ENCODE measurements at places on chromosomes 16 and 17.

DNA sequence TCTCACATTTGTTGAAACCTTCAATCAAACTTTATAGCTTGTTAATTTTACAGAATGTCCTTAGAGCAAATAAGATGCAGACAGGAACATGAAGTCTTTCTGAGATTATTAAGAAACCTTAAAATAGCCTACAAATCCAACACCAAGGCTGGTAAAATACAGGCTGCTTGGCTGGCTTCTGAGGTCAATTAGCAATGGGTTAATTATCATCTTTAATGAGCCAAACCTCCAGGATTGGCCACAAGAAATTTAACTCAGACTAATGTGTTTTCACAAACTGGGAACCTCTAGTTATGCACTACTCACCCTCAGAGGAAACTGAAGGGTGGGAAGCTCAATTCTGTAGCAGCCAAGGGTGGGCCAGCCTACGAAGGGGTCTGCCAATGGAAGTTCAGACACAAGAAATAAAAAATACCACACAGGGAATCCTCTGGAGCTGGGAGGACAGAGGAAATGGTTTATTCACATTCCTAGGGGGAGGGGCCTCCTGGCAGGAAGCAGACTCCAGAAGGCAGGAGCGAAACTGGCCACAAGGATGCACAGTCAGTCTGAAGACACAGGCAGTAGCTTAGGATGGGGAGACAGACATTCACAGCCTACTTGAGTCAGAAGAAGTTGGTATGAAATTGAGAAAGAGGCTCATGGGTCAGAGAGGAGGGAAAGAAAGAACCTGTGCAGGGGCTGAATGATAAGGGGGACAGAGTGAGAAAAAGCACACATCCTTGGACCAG is 36.1 kb downstream of the HIC1 start:
- DNase-seq: no peak

DNA sequence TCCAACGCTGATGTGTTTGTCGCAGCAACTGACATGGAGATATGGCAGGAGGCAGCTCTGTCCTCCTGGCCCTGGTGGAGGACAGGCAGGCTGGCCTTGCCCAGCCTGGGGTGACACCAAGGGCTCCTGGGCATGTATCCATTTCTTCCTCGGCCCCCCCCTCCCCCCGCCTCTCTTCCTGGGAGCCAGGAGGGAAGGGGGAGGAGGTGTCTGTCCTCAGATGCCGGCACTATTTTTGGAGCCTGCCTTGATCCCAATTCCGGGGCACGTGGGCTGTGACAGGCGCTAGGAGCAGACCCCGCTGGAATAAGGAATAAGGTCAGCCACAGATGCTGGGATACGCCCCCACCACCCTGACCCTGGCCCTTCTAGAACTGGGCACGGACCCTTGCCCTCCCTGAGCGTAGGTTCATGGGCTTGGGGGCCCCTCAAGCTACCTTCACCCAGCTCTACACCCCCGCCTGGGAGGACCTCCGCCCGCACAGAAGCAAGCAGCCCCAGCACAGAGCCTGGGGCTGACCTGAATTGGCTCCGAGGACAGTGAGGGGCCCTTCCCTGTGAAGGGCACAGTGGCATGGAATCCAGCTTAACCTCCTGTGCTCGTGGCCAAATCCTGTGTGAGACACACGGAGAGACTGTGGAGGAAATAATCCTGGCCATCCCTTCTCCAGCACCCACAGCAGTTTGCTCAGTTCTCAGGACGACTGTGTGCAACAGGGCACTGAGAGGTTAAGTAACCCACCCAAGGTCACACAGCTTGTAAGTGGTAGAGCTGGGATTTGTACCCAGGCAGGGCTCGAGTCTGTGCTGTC is 24.1 kb downstream of the SEC14L5 start:
- no peak for DNase-seq

- no peak for DNase-seq
Measured at GRCh38 chr17:49820773-49821172, 27.1 kb downstream of the TAC4 start.

- DNase-seq: no peak
Measured at GRCh38 chr17:3575511-3575910, 17.9 kb upstream of the TRPV3 start.

DNA sequence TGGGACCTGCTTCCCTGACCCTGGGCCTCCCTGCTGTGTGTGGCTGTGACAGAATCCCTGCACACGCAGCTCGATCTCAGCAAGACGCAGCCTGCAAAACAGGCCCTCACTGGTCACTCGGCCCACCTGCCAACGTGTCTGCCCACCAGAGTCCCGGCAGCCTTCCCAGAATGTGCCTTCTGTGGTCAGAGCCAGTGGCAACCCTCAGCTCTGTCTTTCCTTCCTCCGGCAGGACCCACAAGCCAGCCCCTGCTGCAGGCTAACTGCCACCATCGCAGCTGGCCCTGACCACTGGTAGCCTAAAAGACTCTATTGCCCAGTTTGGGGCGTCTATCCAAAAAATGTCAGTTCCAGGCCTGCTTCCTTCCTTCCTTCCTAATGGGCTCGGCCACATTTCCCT is 83.2 kb downstream of the LITAF start:
- DNase-seq: no peak

DNA sequence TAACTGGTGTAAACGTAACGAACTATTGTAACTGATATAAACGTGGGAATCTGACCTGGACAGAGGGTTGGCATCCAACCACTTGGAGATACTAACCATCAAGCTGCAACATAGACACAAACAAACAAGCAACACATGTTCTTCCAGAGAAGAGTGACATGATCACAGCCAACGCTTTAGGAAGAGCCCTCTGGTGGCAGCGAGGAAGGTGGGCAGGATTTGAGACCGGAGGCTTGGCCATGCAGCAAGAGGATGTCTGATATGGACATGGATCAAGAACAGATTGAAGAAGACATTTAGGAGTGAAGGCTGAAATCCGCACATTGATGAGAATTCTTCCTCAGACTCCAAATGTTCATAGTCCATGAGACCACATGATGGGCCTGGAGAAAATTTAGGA is 40.3 kb upstream of the TNRC6A start:
- DNase-seq: peak; percentile 39

DNA sequence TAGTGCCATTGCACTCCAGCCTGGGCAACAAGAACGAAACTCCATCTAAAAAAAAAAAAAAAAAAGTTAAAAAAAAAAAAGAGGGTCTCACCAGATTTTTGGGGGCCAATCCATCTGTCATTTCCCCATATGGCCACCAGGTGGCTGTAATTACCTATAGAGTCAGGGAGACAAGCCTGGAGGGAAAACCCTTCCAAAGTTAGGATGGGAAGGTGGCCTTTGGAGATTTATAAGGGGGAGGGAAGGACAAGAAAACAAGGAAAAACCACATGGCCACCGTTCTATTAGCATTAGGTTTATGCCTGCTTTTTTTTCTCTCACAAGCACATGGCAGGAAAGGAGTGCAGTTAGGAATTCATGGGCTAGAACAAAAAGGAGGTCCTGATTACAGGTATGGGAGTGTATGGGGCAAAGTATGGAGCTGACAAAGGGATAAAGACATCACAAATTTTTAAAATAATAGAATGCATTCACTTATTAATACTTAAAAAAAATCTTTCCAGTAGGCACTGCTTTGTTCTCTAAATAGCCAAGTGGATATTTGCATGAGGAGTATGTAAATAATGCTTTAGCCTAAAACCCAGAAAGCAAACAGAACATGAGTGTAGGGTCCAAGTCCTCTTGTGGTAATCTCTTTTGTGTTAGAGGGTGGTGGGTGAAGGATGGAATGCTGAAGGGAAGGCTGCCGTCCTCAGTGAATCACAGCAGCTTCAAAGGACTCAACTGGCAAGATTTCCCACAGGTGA is 5.1 kb downstream of the CYB5D1 start:
- DNase-seq: peak; percentile 64

DNA sequence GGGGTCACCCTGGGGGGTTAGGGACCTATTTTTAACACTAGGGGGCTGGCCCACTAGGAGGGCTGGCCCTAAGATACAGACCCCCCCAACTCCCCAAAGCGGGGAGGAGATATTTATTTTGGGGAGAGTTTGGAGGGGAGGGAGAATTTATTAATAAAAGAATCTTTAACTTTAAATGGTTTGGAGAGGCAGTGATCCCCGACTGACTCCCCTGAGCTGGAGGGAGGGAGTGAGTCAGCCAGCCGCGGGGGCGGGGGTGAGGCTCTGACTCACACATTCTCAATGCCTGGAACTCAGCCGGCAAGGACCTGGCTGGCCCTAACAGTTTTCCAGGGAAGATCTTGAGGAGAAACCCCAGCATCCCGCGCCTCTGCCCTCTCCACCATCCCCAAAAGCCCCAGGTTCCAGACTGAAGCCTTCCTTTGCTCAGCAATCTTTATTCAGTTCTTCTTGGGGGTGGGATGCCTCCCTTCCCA is 1.5 kb downstream of the HCFC1R1 start:
- DNase-seq: peak; percentile 82

DNA sequence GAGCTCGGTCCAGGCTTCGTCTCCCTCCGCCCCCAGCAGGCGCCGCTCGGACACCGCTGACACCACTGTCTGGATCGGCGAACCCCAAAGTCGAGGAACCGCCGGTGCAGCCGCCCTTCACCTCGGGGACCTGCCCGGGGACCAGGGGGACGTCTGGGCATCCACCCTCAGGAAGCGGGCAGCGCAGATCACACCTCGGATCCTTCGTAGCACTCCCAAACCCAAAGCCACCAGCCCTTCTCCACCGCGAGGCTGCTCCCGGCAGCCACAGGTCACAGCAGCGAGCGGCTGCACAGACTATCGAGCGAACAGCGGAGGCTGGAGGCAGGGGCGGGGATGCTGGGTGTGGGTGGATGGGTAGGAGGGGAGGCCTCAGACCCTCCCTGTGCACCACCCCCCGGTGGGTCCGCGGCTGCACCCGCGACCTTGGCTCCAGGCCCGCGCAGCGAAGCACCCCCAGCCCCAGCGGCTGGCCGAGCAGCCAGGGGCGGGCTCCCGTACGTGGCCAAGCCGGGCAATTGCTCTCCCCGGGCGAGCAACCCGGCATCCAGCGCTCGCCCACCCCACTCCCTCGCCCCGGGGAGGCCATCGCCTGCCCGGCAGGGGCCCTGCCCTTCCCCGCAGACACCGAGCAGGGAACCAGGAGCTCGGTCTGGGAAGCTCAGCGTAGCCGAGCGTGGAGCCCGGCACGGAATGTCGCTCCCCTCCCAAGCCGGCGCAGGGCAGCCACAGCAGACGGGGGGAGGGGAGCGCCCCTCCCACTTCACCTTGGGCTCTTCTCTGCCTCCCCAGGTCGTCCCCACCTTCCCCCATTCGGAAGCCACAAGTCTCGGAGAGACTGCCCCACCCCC is 1.0 kb downstream of the SDK2 start:
- peak; percentile 36 for DNase-seq

DNA sequence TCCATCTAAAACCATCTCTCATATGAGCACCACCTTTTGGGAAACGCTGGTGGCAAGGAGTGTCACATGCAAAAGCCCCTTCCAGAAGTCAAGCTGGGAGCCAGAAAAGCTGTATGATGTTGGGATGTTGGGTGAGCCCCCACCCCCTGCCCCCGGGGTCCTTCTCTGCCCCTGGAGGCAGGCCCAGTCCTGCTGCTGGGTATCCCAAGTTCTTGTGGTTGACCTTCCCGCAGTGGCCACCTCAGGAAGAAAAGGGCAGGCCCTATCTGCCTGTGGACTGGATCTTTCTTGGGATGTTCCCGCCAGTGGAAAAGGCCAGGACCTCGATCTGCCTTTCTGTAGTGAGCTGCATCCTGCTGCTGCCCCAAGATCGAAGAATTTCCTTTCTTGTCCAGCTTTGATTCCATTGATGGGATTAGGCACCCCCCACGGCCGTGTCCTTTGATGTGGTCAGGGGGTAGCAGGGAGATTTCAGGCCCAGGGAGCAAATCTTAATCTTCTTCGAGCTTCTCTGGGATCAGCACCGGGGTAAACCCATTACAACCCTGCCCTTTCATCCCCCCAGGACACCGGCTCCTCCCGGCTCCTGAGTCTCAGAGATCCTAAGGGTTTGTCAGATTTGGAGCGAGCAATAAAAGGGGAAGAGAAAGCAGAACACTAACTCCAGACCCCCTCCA is 165.6 kb downstream of the RAB11FIP4 start:
- DNase-seq: no peak

- DNase-seq: peak; percentile 52
Measured at GRCh38 chr17:75514919-75515495, 330 bp downstream of the CASKIN2 start.

DNA sequence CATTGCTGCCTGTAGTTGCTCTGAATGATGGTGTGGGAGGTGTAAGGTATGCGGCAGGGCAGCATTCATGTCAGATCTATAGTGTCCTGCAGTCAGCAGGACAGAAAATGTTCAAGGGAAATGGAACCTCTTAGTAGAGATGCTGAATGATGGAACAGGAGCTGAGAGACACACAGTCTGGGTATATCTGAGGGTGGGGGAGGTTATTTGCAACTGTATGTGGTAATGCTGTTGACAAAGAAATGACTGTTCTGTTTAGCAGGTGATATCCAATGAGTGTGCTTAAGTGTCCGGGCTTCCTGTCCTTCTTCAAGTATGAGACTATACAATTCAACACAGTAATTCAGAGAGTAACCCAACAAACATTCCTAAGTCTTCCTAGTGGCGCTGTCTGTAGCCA is 46.6 kb downstream of the STH start:
- DNase-seq: no peak

DNA sequence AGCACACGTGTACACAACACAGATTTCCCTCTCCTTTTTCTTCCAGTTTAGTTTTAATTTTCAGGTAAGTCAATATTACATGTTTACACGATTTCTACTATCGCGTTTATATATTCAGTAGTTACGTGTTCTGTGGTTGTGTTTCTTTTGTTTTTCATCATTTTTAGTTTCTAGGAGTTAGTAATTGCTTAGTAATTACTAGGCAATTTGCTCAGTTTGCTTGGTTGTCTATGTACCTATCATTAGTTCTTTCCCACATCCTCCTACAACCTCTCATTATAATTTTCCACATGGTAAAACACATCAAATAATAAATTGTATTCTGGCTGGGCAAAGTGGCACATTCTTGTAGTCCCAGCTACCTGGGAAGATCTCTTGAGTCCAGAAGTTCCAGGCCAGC is 24.6 kb upstream of the GUCY2D start:
- no peak for DNase-seq

DNA sequence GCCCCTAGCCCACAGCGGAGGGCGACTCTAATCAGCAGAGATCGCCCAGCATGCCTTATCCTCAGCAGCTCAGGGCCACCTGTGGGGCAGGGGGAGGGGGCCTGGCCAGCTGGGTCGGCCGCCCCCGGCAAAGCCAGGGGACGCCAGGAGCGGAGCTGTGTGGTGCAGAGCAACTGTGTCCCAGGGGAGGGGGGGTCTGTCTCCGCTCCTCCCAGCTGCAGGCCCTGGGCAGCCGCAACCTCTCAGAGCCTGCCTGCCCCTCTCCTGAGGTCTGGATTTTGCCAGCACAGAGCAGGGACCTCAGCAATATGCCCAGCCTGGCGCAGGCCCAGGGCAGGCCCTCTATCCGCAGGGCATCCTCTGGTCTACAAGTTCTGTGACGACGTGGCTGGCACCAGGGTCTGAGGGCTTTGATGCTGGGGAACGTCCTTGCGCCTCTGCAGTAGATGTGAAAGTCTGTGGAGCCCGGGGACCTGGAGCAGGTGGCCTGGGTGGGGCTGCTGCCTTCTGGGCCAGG is 36.5 kb upstream of the SLC38A10 start:
- DNase-seq: no peak
